T1000 (cell line): ENCODE measurements at places on chromosomes 1 and 21.

- peak; percentile 20 for DNase-seq
These were observed 1.1 kb downstream of the NMNAT2 start for GRCh38 chr1:183416850-183417771.

GRCh38 chr1:240682166-240682858, 70.4 kb upstream of the GREM2 start:
- DNase-seq = no peak

DNA sequence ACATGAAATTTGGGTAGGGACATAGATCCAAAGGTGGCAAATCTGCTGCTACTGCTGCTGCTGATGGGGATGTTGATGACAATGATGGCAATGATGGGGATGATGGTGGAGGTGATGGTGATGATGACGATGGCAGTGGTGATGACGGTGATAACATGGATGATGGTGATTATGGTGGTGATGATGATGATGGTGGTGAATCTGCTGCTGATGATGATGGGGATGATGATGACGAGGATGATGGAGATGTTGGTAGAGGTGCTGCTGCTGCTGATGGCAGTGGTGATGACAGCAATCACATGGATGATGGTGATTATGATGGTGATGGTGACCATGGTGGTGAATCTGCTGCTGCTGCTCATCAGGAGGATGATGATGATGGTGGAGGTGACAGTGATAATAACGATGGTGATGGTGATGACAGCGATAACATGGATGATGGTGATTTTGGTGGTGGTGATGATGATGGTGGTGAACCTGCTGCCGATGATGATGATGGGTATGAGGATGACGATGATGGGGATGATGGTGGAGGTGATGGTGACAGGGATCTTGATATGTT, 341.0 kb upstream of the VAMP3 start:
- no peak for DNase-seq

DNA sequence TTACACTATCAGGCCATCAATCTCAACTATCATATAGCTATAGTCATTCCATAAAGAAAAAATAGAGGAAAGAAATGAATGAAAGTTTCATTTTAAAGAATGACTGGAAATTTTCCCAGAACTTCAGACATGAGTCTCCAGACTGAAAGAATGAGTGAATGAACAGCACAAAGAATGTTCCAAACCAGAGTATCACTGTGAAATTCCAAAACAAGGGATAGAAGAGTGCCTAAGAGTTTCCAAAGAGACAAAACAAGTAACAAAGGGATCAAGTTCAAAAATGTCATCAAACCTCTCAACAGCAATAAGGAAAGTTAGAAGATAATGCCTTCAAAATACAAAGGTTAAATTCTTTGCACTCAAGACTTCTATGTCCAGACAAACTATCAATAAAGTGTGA, 114.9 kb downstream of the DENND1B start:
- no peak for DNase-seq

DNA sequence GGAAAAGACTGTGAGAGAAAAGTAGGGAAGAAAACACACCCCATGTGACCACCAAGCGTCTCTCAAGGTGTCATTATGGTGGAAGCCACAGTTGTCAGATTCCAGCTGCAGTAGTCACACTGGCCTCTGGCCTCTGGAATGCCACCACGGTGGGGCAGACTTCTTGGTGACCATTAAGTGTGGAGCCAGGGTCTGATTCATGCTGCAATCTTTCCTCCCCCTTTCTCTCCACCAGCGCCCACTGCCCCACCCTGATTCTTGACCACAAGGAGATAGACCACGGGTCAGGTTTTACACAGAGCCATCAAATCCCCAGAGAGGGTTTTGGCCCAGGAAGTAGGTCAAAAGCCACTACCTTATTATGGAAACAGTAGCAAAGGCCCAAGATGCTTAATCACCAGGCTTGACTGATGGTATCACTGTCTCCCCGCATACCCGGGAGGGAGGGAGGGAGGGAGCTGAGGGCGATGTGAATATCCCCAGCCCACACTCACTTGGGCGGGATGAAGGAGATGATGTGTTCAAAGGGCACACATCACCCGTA, 52.7 kb upstream of the GRHL3 start:
- peak; percentile 93 for DNase-seq

GRCh38 chr1:109620401-109620791, 759 bp downstream of the AMPD2 start:
- DNase-seq = peak; percentile 66

GRCh38 chr1:197145446-197146024, 934 bp downstream of the ASPM start:
- no peak for DNase-seq

- DNase-seq = no peak
These were observed 10.4 kb downstream of the DTL start for GRCh38 chr1:212045981-212046380.

GRCh38 chr1:78765489-78765888, 115.9 kb downstream of the IFI44 start:
- no peak for DNase-seq

- DNase-seq = no peak
These were observed 18.4 kb downstream of the RNF2 start for GRCh38 chr1:185063719-185064118.

DNA sequence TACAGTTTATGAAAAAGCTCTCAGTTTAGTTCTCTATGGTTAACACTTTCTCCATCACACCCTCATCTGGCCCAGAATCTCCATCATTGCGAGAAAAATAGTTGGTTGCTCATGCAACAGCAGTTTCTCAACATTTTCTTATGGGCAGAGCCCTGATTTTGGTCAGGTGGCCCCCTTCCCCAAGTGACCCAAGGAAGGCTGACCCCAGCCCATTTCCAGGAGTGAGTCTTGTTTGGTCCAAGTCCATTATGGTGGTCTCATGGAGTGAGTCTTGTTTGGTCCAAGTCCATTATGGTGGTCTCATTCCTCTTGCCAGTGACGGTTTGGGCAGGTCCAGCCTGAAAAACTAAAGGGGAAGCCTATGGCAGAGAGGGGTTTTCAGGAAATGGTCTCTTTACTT, 1.5 kb upstream of the TRIM62 start:
- no peak for DNase-seq

DNA sequence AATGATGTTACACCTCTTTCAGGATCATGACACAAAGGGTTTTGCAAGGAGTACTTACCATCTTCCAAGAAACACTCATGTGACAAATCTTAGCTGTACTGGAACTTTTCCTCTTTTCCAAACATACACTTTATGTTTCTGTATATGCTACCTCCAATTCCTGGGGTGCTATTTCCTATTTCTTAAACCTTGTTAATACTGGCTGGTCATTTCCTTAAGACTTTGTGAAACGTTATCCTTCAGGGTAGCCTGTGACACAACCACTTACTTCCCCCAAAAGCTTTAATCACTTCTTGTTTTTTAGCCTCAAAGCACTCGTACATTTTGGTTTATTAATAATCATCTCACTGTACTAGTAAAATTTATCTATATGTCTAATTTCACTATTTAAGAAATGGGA, 39.4 kb downstream of the OR10Z1 start:
- DNase-seq = no peak

DNA sequence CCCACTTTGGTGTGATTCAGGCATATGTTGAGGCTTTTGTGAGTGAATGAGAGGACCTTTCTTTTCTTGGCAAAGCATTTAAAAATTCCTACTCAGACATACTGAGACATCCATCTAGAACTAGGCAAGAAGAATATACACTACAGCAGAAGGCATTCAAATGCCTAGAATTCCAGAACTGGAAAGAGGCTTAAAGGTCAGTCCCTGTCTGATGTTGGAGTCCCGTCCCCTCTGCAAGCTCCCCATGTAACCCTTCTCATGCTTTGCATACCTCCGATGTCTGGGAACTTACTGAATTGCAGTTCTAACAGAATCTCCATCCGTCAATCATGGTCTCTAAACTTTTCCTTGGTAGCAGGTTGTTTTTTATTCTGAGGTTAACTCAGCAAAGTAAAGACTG, 152.9 kb downstream of the ATP6V1G3 start:
- DNase-seq = no peak

GRCh38 chr1:100076744-100077143, 56.0 kb downstream of the SASS6 start:
- no peak for DNase-seq

DNA sequence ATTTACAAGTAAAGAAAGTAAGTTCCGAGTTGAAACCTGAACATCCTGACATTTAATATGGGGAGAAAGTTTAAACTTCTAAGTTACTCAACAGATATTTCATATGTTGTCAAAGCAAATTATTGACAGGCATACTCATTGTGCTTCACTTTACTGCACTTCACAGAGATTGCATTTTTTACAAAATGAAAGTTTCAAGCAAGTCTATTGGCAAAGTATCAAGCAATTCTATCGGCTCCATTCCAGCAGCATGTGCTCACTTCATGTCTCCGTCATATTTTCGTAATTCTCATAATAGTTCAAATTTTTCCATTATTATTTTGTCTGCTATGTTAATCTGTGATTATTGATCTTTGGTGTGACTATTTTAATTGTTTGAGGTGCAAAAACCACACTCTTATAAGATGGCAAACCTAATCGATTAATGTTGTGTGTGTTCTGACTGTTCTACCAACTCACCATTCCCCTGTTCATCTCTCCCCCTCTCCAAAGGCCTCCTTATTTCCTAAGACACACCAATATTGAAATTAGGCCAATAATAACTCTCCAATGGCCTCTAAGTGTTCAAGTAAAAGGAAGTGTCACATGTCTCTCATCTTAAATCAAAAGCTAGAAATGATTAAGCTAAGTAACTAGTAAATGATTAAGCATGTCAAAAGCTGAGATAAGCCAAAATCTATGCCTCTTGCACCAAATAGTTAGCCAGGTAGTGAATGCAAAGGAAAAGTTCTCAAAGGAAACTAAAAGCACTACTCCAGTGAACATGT, 68.2 kb upstream of the BCL9 start:
- DNase-seq = no peak

DNA sequence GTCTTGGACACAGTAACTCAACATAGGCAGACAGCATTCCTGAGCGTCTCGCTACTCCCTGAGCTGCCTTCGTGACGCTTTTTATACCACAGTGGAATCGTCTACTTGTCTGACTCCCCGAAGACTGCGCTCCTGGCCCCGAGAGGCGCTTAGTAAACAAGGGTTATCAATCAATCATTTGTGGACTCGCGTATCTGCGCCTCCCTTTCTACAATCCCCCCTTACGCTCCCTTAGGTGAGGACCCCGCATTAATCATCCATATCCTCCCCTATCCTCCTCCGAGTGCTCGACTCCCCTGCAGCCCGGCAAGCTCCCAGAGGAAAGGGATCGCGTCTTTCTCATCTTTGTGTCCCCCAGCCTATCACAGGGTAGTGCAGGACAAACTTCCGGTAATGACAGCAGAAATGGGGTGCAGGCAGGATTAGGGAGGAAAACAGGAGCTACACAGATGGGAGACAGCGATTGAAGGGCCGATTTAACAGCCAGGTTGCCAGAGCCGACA, 522 bp downstream of the TMEM59 start:
- peak; percentile 30 for DNase-seq

DNA sequence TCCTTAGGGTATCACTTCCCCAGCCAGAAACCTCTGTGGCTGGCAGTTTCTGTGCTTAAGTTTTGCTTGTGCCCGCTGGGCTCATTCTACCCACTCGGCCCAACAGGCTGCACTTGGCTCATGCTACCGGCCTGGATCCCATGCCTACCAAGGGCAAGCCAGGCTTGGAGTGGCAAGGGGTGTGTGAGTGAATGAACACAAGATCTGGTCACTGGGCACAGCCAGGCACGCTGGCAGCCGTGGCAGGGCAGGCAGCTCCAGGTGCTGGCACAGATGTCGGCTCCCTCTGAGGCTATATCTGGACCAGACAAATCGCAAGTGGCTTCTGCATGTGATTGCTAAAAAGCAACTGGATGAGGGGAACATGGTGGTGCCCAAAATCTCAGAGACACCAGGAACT, 740.5 kb upstream of the B3GALT2 start:
- no peak for DNase-seq

GRCh38 chr1:217494767-217495166, 136.1 kb downstream of the GPATCH2 start:
- DNase-seq = no peak

DNA sequence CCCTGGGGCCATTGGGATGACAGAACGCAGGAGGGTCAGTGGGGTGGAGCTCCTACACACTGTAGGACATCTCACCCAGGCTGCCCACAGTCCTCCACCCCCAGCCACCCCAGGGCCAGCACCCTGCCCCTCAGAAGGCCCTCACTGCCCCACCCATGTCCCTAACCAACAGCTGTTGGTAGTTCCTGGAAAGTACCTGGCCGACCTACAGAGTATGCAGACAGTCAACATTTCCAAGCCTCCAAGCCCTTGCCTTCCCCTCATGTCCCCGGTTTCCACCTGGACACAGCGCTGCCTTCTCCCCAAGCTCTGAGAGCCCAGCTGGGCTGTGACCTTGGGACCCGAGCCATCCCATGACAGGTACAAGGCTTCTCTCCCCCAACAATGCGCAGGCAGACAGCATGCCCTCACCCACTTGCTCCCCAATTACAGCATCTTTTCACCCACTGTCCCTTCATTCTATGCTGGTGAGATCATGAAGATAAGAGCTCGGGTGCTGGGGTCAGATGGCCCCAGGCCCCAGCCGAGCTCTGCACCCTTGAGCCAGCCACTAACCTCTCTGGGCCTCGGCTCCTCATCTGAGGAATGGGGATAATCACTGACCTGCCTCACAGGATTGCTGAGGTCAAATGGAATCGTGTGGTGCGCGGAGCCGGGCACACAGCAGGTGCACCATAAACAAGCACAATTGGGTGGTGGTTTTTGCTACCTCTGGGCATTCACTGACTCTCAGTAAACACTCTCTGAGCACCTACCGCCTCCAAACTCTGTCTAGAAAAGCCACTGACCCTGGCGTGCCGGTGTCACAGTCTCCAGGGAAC, 11.2 kb downstream of the LAPTM5 start:
- no peak for DNase-seq

GRCh38 chr1:43979528-43980254, 681 bp downstream of the B4GALT2 start:
- peak; percentile 42 for DNase-seq

- no peak for DNase-seq
These were observed 32.7 kb upstream of the WASF2 start for GRCh38 chr1:27522432-27523336.

DNA sequence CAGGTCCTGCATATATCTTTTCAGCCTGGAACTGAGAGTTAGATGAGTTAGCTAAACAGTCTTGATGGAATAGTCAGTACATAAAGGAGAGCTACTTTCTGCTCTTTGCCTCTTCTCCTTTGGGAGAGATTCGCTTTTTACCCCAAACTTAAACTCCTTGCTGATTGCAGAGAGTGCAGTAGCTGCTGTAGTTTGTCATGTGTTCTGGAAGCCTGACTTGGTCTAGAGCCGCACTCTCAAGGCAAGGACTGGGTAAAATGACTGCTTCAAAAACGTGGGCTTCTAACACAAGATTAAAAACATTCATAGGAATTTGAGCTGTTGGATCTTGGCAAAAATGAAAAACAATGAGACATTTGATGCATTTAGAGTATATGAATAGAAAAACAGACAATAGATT, 351.6 kb downstream of the RYR2 start:
- DNase-seq = no peak

- no peak for DNase-seq
These were observed 62.4 kb downstream of the SLC22A15 start for GRCh38 chr1:116038679-116039078.

- DNase-seq = no peak
These were observed 102.8 kb downstream of the RHOU start for GRCh38 chr1:228837817-228838716.
